ENCODE measurements at places on chromosomes 12 and 14.

GRCh38 chr14:52248057-52248456 lies 19.4 kb upstream of the PTGDR start:
- peak; percentile 47 for DNase-seq

DNA sequence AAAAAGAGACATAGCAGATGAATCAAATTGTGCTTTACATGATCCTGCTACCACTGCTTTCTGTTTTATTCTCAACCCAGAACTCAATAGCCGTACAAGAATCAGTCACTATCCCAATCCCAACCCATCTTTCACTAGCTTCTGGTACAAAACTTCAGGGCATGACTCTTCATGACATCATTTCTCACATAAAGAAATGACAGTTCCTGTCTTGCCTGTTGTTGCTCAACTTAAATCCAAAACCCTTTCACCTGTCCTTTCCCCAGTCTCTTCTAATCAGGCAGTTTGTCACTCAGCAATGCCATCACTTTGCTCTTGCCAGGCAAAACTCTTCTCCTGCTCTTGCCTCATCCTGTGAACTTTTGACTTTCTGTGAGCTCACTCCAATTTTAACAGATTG lies 962.8 kb downstream of the GALC start:
- no peak for DNase-seq

DNA sequence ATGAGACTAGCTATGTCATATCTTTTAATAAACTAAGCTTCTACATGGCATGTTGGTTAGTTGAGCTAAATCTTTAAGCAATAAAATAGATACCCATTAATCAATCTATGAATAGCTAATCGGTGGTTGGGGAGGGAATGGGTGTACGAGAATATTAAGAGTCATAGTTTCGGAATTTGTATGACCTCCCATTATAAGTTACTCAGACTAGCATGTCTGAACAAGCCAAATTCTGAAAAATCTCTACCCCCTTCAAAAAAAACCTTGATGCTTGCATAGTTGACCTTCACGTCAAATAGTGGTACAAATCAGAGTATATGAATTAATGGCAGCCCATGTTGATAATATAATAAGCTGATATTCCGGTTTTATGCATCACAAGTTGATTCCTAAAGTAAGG lies 60.0 kb downstream of the PLEKHG7 start:
- no peak for DNase-seq

- no peak for DNase-seq
Observed at GRCh38 chr12:104694161-104694560, 237.4 kb downstream of the CHST11 start.

- no peak for DNase-seq
Observed at GRCh38 chr12:466762-467161, 7.0 kb downstream of the B4GALNT3 start.

Data from CD4-positive, alpha-beta T cell treated with Interleukin-4 for 1 hour (primary cell).